ENCODE measurements at places on chromosomes 2 and 18.

- no peak for DNase-seq
Observed at GRCh38 chr2:165843351-165843750, 49.3 kb upstream of the GALNT3 start.

- no peak for DNase-seq
Observed at GRCh38 chr2:104852090-104852666, 1.7 kb upstream of the POU3F3 start.

DNA sequence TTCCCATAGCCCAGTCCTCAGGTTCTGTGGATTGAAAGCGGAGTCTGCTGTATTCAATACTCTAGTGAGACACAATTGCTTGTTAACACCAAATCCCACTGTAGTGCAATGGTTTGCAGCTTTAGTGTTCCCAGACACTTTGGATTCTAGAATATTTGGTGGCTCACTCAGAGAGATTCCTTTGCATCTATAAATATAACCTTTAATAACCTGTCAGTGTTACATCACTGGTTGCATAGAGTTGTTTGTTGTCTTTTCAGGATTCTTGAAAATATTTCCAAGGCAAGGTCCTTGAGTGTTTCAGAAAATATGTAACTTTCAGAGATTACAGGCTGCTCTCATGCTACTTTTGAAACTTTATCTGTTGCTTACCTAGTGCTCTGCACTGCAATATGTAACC, 157.5 kb downstream of the ZEB2 start:
- no peak for DNase-seq

DNA sequence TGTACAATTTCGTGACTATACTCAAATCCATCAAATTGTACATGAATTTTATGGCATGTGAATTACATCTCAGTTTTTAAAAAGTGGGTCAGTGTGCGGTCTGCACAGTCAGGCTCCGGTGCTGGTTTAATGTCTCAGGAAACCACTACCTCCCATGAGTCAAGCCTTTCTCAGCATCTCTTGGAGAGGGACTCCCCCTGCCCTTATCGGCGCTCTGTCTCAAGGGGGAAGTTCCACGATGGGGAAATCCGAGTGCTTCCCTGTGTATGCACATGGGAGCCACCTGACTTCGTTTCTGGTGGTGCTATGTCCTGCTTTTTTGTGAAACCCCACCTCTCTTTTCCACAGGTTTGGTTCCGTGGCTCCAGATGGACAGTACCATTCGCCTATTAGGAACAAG, 72.5 kb downstream of the ACOXL start:
- DNase-seq: no peak

Measured in stimulated activated naive CD4-positive, alpha-beta T cell (primary cell).